ENCODE measurements at places on chromosomes 5 and 9. TPM values are rescaled to one million over a fixed set of nuclear protein-coding genes. Genes with fewer than 3 reads are reported as not detected.

Gene RNF183
- 0.37 TPM for total RNA-seq

Gene AGTPBP1
- total RNA-seq = 11.4 TPM

Gene SECISBP2
- total RNA-seq = 27.8 TPM

Gene FGFR4
- 0.62 TPM for total RNA-seq

Gene CARTPT
- not detected for total RNA-seq
